ENCODE measurements at places on chromosomes 6 and 20.

DNA sequence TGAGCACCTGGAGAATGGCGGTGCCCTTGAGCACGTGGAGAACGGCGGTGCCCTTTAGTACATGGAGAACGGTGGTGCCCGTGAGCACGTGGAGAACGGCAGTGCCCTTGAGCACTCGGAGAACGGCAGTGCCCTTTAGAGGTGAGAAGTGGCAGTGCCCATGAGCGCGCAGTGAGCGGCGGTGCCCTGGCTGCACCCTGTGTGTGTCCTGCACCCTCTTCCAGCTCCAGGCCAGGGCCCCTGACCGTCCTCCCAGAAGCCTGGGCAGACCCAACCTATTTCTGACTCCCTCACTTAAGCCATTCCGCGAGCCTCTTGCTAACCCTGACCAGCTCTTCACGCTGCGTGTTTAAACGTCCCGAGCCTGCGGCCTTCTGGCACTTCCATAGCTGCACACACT is 151.3 kb downstream of the DLL1 start:
- DNase-seq = no peak

DNA sequence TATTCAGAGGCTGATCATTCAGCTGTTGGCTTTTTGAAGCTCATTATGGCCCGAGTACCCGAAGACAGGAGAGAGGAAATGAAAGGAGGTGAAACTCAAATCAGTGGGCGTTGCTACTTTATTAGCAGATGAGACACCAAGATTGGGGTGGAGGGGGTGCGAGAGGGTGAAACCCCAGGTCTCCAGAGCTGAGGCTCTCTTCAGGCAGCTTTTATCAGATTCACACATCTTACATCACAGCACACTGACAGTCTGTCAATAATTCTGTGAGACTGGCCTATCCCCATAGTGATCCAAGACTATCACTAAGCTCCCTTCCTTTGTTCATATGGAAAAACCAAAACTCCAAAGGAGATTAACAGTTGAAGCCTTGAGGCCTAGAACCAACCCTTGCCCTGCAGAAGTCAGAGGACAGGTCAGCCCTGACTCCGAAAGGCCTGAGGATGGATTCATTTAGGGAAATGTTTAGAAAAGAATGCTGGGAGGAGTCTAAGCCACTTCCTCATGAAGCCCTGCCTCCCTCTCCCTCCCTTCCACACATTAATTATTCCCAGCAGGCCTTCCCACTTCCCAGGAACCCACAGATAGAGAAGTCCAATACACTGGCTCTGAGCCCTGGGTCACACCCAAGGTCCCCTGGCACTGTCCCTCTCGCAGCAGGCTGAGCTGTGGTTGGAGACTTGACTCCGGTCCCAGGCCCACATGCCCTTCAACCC is 23.2 kb downstream of the TRERF1 start:
- no peak for DNase-seq

- DNase-seq = no peak
These were observed 4.8 kb downstream of the SOX18 start for GRCh38 chr20:64044484-64045247.

DNA sequence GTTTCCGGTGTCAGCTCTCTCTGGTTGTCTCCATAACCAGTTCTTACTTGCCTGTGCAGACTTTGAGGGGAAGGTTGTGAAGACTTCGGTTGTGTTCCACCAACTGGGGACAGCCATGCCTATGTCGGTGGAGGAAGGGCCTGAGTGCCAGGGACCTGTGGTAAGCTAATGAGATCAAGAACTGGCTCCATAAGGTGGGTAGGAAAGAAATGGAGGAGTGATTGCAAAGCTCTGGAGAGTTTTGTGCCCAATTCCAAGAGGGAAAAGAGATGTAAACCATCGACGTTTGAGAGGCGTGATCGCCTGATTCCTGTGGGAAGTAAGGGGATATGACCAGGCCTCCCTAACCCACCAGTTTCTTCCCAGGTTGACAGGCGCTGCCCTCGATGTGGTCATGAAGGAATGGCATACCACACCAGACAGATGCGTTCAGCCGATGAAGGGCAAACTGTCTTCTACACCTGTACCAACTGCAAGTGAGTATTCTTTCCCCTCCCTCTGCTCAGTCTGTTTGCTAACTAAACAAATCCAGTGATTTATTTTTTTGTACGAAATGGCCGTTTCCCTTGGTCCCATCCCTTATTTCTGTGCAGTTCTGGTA is 893 bp downstream of the POLR1H start:
- no peak for DNase-seq

- DNase-seq = no peak
These were observed 3.1 kb upstream of the ULBP2 start for GRCh38 chr6:149938571-149939355.

DNA sequence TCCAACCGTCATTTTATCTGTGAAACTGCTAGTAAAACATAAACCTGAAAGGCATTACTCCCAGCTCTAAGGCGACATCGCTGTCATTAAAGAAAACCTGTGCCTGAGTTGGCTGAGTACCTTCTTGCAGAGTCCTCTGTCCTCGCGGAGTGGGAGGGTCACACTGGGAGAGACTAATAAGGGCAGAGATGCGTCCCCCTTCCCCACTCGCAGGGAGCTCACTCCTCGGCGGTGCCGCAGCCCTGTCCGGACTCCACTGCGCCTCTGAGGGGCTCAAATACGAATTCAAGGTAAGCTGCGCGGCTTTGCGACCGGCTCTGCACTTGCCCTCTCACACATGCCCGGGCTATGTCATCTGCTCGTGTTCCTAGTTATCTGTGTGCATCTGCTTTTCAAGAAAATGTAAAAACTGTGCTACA is at the start of gene COL19A1:
Gene COL19A1 (plus strand): TSS at position 206 of the 419 bp plus-strand sequence. CDS start 13,012 bp downstream, outside the sequence.
- no peak for DNase-seq

GRCh38 chr6:35512006-35512405 is 690 bp downstream of the TULP1 start:
- no peak for DNase-seq
